HCEC 1CT (cell line): ENCODE measurements at places on chromosomes 2 and 18.
A peak's percentile ranks its signal among the peaks of the same experiment; 100 is the strongest.

DNA sequence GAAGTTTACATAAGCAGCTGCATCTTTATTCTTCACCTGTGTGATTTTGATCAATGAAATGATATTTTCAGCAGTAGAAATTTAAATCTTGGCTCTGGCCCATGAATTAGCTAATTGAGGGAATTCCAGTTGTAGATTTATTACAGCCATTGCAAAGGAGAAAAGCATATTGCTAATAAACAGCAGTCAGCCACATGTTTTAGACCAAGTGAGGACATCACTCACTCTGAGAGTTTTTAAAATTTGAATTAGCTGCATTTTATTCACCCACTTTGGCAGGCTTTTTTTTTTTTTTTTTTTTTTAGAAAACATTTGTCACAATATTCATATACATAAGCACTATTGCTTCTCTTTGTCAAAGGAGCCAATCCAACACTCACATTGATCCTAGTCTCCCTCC, 479.4 kb upstream of the VRK2 start:
- no peak for DNase-seq

GRCh38 chr2:236638707-236639106, 69.1 kb downstream of the ACKR3 start:
- no peak for DNase-seq

DNA sequence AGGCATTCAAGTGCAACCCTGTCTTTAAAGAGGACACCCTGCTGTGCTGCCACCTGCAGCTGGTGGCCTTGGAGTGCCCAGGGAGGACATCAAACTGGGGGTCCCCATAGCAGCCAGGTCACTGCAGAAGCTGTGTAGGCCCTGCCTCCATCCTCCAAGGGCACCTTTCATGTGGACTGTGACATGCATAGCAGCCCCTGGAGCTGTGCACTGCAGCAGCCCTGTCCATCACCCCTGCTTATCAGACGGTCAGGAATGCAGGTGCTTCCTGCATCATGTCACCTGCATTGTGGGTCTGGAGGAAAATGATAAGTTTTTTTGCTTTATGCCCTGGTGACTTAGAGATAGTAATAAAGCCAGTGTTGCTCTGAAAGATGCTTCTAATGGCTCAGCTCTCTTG, 155.7 kb downstream of the DYSF start:
- no peak for DNase-seq

DNA sequence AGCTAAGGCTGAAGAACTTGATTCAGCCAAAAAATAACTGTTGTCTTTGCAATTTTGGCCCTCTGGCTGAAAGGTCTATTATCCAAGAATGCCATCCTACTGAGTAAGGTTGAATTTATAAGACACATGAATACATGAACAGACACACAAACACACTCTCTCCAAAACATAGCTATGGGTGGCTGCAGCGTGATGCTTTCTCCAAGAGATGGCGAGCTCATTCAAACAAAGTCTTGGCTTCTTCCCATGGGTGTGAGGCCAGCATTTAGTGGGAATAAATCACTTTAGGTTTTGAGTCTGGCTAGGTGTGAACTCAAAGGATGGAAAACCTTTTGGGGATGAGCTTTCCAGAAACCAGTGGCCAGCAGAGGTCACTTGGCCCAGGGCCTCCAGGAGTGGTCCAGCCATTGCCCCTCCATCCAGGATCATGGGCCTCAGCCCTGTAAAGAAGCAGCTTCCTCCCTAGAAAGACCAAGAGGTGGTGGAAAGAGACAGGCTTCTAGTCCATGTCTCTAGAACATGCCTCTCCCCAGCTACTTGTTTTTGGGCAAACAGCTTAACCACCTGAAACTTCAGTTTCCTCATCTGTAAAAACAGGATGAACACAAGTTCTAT, 11.0 kb upstream of the OSR1 start:
- DNase-seq = peak; percentile 59

- peak; percentile 61 for DNase-seq
Observed at GRCh38 chr18:47881752-47882455, 48.6 kb downstream of the SMAD2 start.

DNA sequence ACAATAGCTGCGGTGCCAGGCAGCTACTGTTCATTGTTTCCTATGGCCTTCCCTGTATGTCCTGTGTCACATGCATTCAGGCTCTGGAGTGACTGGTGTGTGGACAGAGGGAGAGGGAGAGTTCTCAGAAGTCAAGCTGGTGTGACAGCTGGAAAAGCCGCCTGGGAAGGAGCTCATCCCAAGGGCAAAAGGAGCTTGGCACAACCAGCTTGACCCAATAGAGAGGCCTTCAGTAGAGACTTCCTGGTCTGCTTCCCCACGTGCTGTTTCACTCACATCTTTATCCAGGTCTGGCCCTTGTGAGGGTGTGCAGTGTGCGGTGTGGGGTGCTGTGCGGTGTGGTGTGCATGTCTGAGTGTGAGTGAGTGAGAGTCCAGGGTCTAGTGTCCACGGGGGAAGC, 11.1 kb upstream of the NT5DC4 start:
- no peak for DNase-seq

DNA sequence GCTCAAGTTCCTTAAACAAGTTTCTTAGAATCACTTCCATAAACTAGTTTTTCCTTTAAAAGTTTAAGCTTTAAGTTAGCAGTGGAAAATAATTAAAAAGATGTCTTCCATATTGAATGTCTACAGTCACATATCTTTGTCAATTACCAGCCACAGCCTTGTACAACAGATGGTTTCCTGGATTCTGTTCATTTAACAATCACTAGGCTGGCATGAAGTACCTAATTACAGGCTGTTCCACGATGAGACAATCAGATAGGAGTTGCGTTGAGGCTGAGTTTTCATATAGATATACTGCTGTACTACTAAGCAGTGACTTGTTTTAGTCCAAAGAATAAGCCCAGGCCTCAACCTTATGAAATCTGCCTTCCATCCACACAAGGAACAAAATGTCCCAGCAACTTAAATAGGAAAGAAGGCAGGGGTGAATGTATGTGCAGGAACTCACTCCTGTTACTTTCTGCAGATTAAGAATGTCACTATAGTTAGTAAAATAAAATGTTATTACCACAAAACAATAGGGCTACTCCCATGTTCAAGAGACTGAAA, 131.0 kb downstream of the ZAP70 start:
- no peak for DNase-seq

DNA sequence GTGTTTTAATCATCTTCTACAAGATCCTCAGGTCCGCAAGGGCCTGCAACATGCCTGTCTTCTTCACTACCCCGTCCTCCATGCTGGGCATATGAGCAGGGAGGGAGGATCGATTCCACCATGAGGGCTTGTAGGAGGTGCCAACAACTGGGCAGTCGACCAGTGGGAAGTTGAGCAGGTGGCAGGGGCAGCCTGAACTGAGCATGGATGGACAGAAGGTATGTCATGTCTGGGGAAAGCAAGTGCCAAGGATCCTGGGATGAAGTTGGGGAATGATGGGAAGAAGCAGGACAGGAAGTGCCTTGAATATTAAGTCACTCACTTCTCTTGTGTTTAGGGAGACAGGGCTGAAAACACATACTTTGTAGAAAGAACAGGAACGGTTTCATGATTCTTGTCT, 44.7 kb downstream of the CTIF start:
- DNase-seq = no peak

- DNase-seq = no peak
Observed at GRCh38 chr2:158022888-158023287, 78.8 kb upstream of the UPP2 start.

- no peak for DNase-seq
Observed at GRCh38 chr2:58207189-58207588, 33.9 kb downstream of the FANCL start.

DNA sequence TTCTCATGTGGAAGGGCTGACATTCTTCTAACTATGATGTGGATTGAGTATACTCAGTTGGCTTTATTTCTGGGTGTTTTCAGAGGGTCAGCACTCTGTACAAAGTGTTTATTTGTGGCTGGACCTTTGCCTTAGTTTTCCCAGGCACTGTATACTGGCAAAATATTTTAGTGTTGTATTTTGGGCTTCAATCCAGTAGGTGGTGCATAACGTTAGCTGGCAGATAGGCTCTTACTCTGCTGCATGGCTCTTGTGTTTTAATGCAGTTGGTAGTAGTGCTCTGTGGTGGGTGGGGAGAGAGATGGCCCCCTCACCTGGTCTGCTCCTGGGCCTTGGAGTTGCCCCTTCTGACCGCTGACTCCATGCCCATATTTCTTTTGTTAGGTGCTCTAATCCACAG, 75.6 kb upstream of the REG3A start:
- no peak for DNase-seq

DNA sequence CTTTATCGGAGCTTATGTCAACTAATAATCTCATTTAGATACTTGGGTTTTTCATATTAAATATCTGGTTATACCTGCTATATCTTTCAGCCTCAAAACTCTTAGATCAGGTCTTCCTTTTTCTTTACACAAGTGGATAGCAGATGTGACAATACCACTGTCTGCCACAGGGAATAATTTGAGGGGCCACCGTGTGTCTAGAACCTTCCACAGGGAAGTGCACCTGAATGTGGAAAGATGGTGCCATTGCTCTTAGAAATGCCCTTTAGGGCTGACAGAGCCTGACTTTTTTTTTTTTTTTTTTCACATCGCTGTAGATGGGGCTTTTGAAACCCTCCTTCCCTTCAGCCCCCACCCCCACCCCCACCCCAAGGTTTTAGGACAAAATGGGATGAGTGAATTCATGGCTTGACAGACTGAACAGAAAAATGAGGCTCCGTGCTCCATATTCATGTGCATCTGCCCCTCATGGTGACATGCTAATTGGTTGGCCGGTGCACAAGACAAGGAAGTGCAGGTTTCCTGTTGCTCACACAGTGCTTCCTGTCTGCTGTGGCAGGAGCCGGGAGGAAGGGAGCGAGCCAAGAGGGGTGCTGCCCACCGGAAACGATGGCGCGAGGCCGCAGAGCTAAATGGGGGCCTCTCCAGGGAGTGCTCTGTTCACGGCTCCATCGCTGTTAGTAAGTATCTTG, 246.0 kb downstream of the LDLRAD4 start:
- DNase-seq = no peak

DNA sequence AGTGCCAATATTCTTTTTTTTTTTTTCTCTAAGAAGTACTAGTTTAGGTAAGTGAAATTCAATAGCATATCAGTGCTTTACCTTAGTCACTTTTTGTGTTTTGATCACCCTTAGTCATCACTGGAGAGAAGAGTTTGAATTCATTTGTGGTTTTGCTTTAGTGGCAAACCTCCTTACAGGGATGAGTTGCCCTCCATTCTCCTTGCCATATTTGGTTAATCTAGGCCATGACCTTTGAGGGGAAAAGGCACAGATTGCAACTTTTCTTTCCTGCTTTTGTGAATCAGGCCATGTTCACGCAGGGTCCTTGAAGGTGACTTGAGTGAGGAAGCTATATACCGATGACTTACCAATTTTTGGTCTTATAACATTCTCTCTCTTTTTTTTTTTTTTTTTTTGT, 34.4 kb downstream of the PLEKHA3 start:
- DNase-seq = peak; percentile 95

DNA sequence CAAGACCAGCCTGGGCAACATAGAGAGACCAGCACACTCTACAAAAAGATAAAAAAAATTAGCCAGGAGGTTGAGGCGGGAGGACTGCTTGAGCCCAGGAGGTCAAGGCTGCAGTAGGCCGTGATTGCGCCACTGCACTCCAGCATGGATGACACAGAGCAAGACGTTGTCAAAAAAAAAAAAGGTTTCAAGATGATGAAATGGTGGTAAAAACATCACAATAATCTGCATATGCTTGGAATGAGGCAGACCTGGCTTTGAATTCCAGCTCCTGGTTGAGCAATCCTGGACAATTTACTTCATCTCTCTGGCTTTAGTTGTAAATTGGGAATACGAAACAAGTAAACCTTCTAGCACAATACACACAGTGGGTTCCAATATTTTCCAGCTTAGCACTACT, 24.1 kb downstream of the USP40 start:
- DNase-seq = peak; percentile 77

- DNase-seq = no peak
Observed at GRCh38 chr2:106667478-106668070, 180.4 kb downstream of the CD8B2 start.

DNA sequence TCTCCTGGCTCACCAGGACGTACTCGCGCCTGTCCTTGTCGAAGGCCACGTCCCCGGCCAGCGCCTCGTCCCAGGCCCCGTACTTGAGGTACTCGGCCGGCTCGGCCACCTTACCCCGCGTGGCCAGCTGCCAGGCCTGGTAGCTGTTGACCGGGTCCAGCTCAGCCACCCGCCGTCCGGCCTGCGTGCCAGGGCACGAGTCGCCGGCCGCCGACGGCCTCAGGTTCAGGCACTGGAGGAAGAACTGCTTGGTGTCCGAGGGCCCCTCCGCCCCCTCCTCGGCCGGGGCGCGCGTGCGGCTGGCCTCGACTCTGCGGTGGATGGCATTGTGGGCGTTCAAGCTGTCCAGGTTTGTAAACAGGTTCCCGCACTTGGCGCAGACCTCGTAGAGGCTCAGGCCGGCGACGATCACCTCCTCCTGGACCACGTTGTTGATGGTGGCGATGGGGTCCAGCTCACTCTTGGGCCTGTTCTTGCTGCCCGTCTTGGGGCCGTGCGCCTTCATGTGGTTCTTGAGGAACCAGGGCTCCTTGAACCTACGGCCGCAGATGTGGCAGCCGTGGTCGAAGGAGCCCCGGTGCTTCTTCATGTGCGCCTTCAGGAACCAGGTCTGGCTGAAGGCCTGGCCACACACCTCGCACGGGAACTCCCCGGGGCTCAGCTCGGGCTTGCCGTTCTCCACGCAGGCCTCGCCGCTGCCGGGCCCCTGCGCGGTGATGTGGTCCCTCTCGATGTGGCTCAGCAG, 53.2 kb downstream of the ZNF516 start:
- DNase-seq = no peak

GRCh38 chr2:178292586-178292985, 98.3 kb downstream of the OSBPL6 start:
- DNase-seq = no peak

- no peak for DNase-seq
Observed at GRCh38 chr18:70640336-70640887, 351.6 kb downstream of the SOCS6 start.

DNA sequence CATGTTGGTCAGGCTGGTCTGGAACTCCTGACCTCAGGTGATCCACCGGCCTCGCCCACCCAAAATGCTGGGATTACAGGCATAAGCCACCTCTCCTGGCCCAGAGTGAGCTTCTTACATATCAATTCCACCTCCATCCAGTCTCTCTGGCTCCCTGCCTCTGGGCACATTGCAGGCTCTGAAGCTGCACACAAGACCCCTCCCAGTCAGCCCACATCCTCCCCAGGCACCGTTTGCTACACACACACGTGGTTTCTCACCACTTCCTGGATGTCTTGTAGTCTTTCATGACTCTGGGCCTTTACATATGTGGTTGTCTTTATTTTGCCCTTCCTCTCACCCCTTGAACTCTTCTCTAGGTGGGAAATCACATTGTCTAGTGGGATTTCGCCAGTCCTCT, 64.0 kb upstream of the CABLES1 start:
- no peak for DNase-seq

DNA sequence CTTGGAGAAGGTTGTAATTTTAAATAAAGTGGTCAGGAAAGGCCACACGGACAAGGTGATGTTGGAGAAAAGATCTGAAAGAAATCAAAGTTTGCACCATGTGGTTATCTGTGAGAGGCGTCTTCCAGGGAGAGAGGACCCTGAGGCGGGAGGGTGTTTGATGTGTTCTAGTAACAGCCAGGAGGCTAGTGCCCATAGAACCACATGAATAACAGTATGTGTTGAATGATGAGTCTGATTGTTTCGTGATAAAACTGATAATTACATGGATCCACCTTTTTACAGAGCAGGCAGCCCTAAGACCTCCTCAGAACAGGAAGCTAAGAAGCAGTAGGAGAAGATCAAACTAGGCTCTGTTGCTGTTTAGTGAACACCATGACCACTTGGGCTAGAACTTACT, 91.4 kb downstream of the SCG2 start:
- DNase-seq = no peak
